Sciatic nerve (tissue), 2 donors: ENCODE measurements at places on chromosomes 2 and 18. TPM values are rescaled to one million over a fixed set of nuclear protein-coding genes. Genes with fewer than 3 reads are reported as not detected.

The ATP6V1B1 gene
- total RNA-seq = 1.3 TPM

The MC5R gene
- not detected for total RNA-seq

The GALNT3 gene
- total RNA-seq = 2.5 TPM

The TTN gene
- 16.3 TPM for total RNA-seq

The CHMP3 gene
- 127 TPM for total RNA-seq

The CDK15 gene
- total RNA-seq = 2.3 TPM

The LIMS3 gene
- total RNA-seq = 3.7 TPM

The GAREM1 gene
- total RNA-seq = 29.9 TPM

The UGT1A5 gene
- not detected for total RNA-seq

The RETSAT gene
- 42.8 TPM for total RNA-seq

The SERPINB7 gene
- 0.53 TPM for total RNA-seq
